ENCODE measurements at places on chromosomes 1 and 21.

GRCh38 chr1:168842916-168843315 is 113.9 kb upstream of the DPT start:
- no peak for DNase-seq

DNA sequence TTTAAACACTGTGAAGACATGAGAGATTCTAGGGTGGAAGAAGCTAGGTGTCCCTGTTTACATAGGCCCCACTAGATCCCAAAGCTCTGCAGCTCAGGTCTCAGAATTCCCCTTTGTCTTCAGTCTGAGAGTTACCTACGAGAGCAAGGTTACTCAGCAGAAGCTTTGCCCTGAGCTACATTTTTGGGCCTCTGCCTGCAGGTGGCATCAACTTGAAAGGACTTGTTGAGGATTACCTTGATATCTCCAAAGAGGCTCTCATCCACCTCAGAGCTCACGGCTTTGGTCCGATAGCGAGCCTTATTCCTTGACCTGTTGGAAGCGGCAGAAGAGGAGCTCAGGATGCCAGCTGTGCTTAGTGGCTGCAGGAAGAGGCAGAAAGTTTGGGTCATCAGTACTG is 7.0 kb downstream of the CFAP45 start:
- no peak for DNase-seq

- no peak for DNase-seq
Measured at GRCh38 chr1:209493559-209493958, 90.0 kb upstream of the CAMK1G start.

GRCh38 chr1:29415156-29415830 is 179.0 kb downstream of the PTPRU start:
- no peak for DNase-seq

- DNase-seq = no peak
Measured at GRCh38 chr1:73781251-73781650, 416.7 kb downstream of the LRRIQ3 start.

GRCh38 chr1:244029124-244029523 is 22.0 kb upstream of the ZBTB18 start:
- DNase-seq = no peak

DNA sequence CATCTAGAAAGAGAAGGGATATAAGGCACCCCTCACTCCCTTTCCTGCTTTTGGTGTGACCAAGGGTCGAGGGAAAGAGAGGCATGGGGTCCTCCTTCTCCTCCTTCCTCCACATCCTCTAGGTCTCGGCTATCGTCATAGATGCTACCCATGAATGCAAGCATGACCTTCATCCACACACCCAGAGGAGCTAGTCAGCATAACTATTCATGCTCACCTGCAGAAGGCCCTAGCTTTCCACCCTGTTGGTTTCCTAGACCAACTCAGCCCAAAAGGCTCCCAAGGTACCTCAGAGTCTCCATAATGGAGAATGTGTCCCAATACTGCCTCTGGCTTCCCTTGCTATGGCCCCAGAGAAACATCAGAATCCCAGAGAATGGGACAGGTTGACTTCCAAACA is 33.2 kb downstream of the MSTO1 start:
- no peak for DNase-seq

GRCh38 chr21:40923407-40923806 is 76.4 kb upstream of the DSCAM start:
- no peak for DNase-seq

DNA sequence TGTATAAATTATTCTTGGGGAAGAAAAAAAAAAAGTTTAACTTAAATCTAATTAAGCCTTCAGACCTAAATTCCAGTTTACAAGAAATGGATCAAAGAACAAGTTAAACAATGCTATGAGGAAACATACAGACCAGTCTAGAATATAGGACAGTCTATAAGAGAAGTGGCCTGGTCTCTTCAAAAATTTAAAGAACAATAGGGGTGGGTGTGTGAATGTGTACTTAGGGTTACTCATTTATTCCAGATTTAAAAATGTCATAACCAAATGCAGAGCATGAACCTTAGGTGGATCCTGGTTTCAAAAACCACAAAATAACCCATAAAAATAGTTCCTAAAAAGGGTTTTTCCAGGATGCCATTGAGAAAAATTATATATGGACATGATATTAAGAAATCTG is 21.8 kb upstream of the SYNJ1 start:
- DNase-seq = no peak

DNA sequence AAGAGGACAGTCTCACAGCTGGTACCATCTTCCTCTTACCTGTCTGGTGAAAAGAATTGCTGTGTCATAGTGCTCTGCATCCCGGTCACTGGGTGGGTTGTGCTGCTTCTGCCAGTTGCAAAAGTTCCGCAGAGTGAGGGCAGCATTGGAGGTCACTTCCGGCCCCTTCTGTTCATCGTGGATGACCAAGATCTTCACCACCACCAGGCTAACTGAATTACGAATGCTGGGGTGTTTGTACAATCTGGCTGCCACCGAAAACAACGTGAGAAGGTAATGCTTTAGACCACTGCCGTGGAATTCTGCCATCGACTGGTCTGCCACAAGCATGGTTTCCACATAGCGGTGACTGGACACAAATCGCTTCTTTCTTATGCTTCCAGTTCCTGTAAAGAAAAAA is 2.9 kb downstream of the ADAMTS1 start:
- no peak for DNase-seq

DNA sequence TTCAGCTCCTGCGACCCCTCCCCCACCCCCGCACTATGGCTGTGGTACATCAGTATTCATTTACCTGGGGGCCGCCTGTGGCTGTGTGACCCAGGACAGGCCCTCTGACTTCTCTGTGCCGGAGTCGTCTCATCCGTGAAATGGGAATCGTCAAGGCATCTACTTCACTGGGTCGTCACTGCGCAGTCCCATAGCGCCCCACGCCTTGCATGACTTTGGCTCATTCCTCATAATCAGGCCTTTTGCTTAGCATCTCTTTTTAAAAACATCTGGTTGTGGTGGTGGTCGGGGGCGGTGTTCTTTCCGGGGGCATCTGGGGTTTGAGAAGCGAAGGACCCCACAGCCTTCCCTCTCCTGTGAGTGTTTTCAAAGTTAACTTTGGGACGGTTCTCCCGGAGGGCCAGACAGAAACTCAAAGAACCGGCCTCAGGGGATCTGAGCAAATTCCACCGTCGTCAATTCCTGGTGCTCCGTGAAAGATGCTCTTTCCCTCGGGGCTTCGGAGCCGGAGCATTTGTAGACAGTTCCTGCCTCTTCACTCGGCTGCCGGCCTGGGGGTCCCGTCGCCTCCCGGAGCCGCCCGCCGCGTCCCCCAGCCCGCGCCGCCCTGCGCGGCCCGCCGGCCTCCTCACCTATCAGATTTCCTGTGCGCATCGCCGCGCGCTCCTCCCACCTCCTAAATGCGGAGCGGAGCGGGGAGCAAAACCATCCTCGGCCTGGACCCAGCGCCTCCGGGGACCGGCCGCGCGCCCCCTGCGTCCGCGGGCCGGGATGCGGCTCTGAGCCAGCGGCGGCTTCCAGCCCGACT is at the start of gene B3GALT5:
Gene B3GALT5 (plus strand): TSS at position 708 of the 808 bp plus-strand sequence. CDS start 47,620 bp downstream, outside the sequence.
- no peak for DNase-seq

Measured in activated CD4-positive, alpha-beta T cell treated with anti-CD3 and anti-CD28 coated beads, Interleukin-2, amount 50 U/mL, for 16 hours (primary cell).